ENCODE measurements at places on chromosomes 13 and 19.
A peak's percentile ranks its signal among the peaks of the same experiment; 100 is the strongest.

DNA sequence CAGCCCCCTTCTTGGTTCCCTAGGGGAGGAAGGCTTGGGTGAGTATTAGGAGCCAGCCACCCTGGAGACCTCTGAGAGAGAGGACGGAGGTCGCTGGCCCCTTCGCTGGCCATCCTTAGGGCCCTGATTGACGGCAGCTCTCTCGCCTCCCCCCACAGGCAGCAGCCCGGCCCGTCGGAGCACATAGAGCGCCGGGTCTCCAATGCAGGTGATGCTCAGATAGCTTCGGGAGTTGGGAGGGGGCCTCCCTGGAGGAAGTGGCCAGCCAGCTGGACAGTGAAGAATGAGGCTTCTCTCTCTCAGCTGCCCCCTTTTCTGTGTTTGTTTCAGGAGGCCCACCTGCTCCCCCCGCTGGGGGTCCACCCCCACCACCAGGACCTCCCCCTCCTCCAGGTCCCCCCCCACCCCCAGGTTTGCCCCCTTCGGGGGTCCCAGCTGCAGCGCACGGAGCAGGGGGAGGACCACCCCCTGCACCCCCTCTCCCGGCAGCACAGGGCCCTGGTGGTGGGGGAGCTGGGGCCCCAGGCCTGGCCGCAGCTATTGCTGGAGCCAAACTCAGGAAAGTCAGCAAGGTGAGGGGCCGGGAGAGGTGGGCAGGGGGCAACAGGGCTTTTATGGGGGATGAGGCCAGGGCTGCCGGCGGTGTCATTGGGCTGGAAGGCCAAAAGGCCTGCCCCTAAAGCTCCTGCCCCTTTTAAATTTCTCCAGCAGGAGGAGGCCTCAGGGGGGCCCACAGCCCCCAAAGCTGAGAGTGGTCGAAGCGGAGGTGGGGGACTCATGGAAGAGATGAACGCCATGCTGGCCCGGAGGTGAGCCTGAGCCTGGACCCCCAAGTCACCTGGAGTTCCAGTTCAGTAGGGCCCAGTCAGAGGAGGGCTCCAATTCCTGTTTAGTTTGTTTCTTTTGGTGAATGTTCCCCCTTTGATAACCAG lies 15.0 kb downstream of the VASP start:
- DNase-seq: no peak

DNA sequence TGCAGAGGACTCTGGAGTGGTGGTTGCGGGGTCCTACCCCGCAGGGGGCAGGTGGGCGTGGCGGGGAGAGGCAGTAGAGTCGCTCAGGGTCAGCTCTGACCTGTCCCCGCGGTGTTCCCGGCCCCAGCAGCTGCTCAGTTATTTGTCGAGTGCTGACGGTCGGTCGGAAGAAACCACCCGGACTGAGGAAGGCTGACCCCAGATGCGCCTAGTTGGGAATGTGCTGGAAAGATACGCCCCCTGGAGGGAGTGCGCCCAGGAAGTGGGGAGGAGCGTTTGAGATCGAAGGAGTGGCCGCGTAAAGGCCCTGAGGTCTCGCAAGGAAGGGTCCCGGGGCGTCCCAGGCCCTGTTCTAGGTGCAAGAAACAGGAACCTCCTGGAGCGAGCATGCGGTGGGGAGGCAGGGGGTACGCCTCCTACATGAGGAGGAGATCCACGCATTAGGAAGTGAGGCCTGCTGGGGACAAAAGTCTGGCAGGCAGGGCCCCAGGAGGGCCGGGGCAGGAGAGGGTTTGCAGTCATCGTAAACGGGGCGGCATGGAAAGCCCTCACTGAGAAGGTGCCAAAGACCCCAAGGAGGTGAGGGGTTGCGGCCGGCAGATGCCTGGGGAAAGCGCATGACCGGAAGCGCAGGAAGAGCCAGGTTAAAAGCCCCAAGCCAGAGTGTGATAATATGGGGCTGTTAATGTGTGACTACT lies 9.2 kb downstream of the CCDC8 start:
- DNase-seq: no peak

- DNase-seq: no peak
Measured at GRCh38 chr19:1483131-1483978, 4.3 kb upstream of the C19orf25 start.

DNA sequence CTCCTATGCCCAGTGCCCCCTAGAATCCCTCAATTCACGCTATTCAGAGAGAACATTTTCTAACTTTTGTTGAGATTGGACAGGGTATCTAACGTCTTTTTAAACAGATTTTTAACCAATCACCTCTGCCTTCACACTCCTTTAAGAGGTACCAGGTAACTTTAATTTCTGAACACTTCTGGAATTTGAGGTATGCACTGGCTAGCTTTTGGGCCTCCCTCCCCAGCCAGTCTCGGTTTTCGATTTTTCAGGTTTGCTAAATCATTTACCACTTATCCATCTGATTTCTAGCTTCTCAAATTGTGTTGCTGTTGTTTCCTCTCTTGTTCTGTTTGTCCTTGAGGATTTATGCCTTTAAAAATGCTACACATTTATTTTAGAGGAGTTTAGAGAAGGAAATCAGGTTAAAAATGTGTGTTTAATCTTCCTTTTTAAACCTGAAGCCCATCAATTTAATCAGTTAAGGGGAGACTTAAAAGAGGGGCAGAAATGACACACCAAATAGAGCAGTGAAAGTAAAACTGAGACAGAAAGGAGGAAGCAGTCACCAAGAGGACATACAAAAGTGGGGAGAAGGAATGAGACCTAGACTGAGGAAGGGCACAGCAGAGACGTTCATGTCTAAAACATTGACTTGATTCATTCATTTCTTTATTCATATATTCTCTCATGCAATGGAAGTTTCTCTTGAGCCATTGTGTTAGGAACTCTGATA lies 139.6 kb upstream of the HTR2A start:
- no peak for DNase-seq

- DNase-seq: no peak
Measured at GRCh38 chr13:48778610-48779009, 124.9 kb downstream of the CYSLTR2 start.

DNA sequence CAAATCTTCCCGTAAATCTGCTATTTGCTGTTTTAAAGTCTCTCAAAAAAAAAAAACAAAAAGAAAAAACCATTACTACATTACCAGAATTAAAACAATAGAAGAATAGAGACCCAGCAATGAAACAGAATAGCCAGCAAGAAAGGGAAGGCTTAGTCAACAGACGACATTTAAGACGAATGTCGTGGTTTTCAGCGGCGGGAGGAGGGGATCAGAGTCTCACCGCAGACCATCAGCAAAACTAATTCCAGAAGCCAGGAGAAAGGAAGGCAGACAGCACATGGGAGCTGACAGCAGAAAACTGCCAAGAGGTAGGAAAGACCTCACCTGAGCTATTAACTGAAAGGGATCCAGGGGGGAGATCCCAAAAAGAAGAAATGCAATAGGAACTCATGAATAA lies 128.9 kb downstream of the RNF17 start:
- DNase-seq: no peak

GRCh38 chr13:42836930-42837690 lies 55.7 kb downstream of the FAM216B start:
- DNase-seq: peak; percentile 20

DNA sequence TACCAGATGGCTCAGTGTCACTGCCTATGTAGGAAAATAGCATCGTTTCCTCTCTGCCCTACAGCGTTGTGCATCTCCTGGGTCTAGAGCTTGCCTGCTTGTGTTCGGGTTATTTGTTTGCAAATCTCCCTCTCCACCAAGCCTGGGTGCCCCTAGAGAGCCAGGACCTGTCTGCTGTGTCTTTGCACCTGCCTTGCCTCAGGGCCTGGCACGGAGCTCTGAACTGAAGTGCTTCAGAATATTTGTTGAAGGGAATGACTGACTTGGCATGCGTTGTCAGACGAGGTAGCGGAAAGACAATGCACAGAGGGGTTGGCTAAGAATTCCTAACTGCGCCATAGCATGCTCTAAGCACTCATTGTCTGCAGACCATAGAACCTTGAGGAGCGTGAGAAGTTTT lies 263.4 kb downstream of the FGF9 start:
- peak; percentile 87 for DNase-seq

DNA sequence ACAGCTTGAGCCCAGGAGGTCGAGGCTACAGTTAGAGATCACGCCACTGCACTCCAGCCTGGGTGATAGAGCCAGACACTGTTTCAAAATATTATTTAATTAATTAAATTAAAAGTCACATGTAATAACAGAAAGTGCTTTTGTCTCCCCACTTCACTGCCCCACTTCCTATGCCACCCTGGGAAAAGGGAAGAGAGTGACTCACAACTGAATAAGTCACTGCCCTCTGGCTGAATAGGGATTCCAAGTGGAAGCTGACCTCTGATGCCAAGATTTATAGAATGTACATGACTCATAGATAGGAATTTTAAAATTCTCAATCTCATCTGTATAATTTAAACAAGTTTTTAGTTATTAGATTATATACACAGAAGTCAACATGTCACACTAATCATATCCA lies 22.2 kb upstream of the ERVV-1 start:
- no peak for DNase-seq

- DNase-seq: no peak
Measured at GRCh38 chr19:17685451-17686022, 2.6 kb downstream of the UNC13A start.

DNA sequence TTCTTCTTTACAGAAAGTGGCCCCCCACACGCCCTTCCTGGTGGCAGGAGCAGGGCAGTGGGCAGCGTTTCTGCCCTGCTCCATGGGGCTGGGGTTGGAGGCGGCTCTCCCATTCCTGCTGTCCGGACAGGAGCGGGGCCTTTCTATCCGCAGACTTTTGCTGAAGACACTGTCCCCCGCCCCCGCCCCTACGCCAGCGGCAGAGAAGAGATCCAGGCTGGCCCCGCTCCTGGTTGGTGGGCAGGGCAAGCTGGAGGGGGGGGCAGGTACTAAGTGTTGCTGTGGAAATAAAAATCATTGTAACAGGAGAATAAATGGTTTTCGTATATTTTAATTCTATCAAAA lies 81.7 kb downstream of the ZNF429 start:
- no peak for DNase-seq

DNA sequence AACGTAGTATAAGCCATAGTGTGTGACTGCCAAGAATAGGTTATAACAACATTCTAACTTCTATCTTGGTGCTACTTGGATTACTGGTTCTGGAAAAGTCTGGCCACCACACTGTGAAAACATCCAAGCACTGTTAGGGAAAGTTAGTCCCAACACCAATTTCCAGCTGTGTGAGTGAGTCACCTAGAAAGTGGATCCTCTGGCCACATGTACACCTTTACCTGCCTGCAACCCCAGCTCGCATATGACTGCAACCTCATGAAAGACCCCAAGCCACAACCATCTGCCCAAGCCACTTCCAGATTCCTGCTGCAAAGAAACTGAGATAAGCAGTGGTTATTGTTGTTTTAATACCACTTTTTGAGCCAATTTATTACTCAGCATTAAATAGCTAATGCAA lies 404.5 kb downstream of the KCTD12 start:
- DNase-seq: no peak

GRCh38 chr13:92805766-92806165 lies 420.8 kb upstream of the GPC6 start:
- DNase-seq: no peak

DNA sequence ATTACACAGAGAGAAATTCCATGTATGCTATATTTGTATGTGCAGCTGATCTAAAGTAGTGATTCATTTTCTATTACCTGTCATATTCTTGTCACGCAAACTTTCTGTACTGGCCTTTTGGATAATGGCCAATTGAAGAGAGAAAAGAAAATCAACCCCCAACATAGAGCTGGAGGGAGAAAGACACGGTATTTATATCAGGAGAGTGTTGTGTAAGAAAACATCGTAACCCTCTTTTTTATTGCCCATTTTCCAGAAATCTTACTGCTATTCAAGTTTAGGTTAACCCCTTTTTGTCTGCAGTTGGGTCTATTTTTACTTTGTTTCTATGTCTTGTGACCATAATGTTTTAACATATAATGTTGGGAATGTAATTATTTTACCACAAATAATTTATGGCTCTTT lies 27.9 kb downstream of the DGKH start:
- DNase-seq: no peak

GRCh38 chr19:11204943-11205349 lies 7.6 kb upstream of the KANK2 start:
- no peak for DNase-seq

DNA sequence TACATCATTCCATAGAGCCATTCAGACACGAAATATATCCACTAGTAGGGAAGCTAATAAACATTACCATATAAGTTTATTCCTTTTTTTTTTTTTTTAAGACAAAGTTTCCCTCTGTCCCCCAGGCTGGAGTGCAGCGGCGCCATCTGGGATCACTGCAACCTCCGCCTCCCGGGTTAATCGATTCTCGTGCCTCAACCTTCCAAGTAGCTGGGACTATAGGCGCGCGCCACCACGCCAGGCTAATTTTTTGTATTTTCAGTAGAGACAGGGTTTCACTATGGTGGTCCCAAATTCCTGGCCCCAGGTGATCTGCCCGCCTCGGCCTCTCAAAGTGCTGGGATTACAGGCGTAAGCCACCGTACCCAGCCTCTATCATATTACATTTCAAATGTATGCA lies 612 bp upstream of the ZNF154 start:
- no peak for DNase-seq

- DNase-seq: no peak
Measured at GRCh38 chr13:37716420-37717195, 118.0 kb upstream of the POSTN start.

DNA sequence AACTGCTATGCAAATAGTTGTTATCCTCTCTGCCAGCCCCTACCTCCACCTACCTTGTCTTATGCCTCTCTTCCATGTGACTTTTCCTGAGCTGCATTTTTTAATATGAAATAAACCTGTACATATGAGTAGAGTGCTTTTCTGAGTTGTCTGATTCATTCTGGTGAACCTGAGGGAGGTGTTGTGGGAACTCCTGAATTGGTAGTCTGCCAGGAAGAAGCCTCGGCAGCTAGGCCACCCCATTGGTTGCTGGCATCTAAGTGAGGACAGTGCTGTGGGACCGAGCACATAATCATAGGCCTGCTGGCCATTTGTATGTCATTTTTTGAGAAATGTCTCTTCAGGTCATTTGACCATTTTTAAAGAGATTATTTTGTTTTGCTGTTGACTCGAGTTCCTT lies 1146.8 kb downstream of the UQCRFS1 start:
- DNase-seq: no peak

- DNase-seq: no peak
Measured at GRCh38 chr19:33171916-33172359, 22.2 kb upstream of the LRP3 start.

DNA sequence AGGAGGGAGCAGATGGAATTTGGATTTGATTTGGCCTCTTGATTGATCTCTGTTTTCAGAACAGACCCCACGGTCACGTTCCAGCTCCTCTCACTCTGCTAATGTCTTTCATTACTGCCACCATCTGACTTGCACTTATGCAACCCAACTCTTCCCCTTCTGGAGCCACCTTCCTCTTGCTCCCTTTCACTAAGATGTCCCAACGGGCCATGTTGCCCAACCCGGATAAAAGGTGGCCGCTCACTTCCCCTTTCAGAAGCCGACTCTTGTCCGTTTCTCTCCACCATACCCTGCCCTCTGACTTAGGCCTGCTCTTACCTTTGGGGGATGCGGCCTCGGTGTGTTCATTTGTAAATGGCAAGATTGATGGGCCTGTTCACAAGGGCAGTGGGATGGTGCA lies 27.4 kb upstream of the CYP4F8 start:
- DNase-seq: no peak

GRCh38 chr19:55301459-55302317 lies 17.9 kb downstream of the BRSK1 start:
- peak; percentile 86 for DNase-seq

- DNase-seq: no peak
Measured at GRCh38 chr19:1177322-1178114, 3.5 kb upstream of the SBNO2 start.
